Karpas-422 (cell line): ENCODE measurements at places on chromosomes 4 and X. TPM values are rescaled to one million over a fixed set of nuclear protein-coding genes. Genes with fewer than 3 reads are reported as not detected.

Gene TRIM60
- not detected in 2 replicates for total RNA-seq

- no peak for DNase-seq
- no peaks in the 10 kb centered on the region for H3K27me3 ChIP-seq
- H3K36me3 ChIP-seq: no peaks in the 10 kb centered on the region
- H3K4me1 ChIP-seq: no peaks in the 10 kb centered on the region
- H3K27ac ChIP-seq: no peak overlapping the region
- no peak overlapping the region for H3K4me3 ChIP-seq
These were observed 8.4 kb downstream of the ARX start for GRCh38 chrX:25007059-25008053.

Gene PNMA6A
- not detected in 2 replicates for total RNA-seq

- no peak overlapping the region for H3K4me3 ChIP-seq
- DNase-seq: peak; percentile 66
- peaks cover 81% of the 10 kb centered on the region for H3K4me1 ChIP-seq
- H3K36me3 ChIP-seq: peaks cover 2% of the 10 kb centered on the region; the same call in 1 of the 2 replicates
- H3K27me3 ChIP-seq: no peaks in the 10 kb centered on the region
- H3K27ac ChIP-seq: peak overlapping the region; percentile 81; the same call in 1 of the 2 replicates
These were observed 2.8 kb upstream of the SEL1L3 start for GRCh38 chr4:25865586-25865985.

Gene DDX53
- not detected in 2 replicates for total RNA-seq

DNA sequence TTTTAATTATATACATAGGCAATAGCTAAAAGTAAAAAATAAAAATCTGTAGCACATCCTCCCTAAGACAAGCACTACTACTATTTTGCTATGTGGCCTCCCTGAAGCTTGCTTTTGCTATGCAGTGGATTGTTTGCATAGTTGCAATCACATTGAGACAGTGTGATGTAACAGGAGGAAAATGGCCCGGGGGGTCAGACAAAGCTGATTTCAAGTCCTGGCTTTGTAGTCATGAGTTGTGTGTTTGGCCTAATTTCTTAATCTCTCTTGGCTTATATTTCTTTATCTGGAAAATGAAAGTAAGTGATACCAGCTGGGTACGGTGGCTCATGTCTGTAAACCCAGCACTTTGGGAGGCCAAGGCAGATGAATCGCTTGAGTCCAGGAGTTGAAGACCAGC, 166.6 kb downstream of the LHFPL1 start:
- no peaks in the 10 kb centered on the region for H3K36me3 ChIP-seq
- H3K27me3 ChIP-seq: no peaks in the 10 kb centered on the region
- no peaks in the 10 kb centered on the region for H3K4me1 ChIP-seq
- no peak overlapping the region for H3K4me3 ChIP-seq
- H3K27ac ChIP-seq: no peak overlapping the region

- DNase-seq: no peak
- H3K27me3 ChIP-seq: no peaks in the 10 kb centered on the region
- H3K4me3 ChIP-seq: no peak overlapping the region
- no peaks in the 10 kb centered on the region for H3K36me3 ChIP-seq
These were observed 40.9 kb downstream of the RPA4 start for GRCh38 chrX:96924581-96924980.

- H3K4me3 ChIP-seq: no peak overlapping the region
- H3K27ac ChIP-seq: no peak overlapping the region
- DNase-seq: no peak
These were observed 60.2 kb upstream of the CBR4 start for GRCh38 chr4:169070071-169070894.

DNA sequence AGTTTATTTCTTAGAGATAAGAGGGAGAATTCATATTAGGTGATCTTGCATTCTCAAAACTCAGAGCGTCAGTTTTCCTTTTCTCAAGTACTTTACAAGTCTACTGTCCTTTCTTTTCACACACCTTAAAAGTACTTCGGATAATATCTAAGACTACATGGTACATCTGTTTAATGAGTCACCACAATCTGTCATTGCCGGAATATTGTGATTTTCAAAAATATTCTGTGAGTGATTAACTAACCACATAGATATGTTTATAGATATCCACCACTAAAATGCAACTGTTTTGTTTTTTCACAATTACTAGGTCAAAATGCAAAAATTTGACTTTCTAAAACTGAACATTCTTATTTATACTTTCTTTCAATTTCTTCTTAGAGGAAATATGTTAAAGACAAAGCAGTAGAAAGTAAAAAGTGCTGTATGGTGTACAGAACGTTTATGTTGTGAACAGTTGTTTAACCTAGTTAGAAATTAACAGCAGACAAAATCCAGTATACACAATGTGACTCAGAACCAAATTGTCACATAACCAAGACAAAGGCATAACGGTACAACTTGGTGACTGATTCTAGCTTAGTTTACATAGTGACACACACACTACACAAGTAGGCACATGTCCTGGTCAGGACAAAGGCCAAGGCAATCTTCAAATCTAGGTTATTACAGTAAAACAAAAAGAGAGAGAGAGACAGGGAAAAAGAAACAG, 482.9 kb downstream of the NAF1 start:
- H3K27me3 ChIP-seq: no peaks in the 10 kb centered on the region
- H3K36me3 ChIP-seq: no peaks in the 10 kb centered on the region
- no peaks in the 10 kb centered on the region for H3K4me1 ChIP-seq
- H3K27ac ChIP-seq: no peak overlapping the region
- H3K4me3 ChIP-seq: no peak overlapping the region

GRCh38 chr4:118254368-118254767, 98.4 kb downstream of the PRSS12 start:
- H3K36me3 ChIP-seq: no peaks in the 10 kb centered on the region
- H3K27me3 ChIP-seq: 0 out of 2 replicates have a peak, but pooled peaks cover 6% of the 10 kb centered on the region
- H3K4me1 ChIP-seq: no peaks in the 10 kb centered on the region
- no peak overlapping the region for H3K27ac ChIP-seq
- H3K4me3 ChIP-seq: no peak overlapping the region
- DNase-seq: no peak

GRCh38 chr4:153954654-153955053, 165.8 kb upstream of the SFRP2 start:
- no peak overlapping the region for H3K4me3 ChIP-seq
- DNase-seq: no peak
- no peaks in the 10 kb centered on the region for H3K27me3 ChIP-seq
- no peaks in the 10 kb centered on the region for H3K36me3 ChIP-seq

- no peak overlapping the region for H3K4me3 ChIP-seq
- no peak overlapping the region for H3K27ac ChIP-seq
- H3K27me3 ChIP-seq: no peaks in the 10 kb centered on the region
- H3K4me1 ChIP-seq: no peaks in the 10 kb centered on the region
- no peak for DNase-seq
These were observed 7.2 kb upstream of the SDAD1 start for GRCh38 chr4:75997946-75998345.

Gene GDPD2
- total RNA-seq: not detected in 2 replicates

Gene SCD5
- total RNA-seq: 14.0 and 14.9 TPM in 2 replicates

DNA sequence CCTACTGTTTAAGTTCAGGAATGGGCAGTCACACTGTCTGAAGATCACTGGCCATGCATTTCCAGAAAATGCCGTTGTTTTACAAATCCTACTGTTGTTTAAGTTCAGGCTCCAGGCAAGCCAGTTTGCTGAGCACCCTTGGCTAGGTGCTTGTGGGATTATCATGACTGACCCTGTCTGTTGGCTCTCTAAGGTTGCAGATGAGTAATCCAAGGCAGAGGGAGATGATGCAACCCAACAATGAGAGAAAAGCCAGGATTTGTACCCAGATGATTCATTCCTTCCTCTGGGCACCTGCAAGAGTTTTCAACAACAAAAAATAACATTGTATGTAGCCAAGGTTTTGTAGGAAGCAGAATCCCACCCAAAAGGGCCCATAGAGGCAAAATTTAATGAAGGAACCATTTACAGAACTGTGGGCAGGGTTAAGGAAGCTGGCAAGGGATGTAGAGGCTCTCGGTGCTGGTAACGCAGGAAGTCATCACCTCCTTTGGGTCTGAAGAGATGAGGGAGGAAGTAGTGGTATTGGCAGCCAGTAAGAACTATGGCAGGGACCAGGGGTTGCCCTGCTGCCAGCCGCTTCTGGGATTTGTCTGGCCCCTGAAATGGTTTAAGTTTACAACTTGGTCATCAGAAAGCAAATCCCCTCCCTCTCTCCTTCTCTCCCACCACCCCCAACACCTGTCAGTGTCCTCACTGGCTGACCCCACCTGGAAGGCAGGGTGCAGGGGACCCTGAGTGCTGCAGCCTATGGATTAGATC, 54.8 kb downstream of the MSX1 start:
- no peak for DNase-seq
- H3K27me3 ChIP-seq: 0 out of 2 replicates have a peak, but pooled peaks cover 3% of the 10 kb centered on the region
- peaks cover 9% of the 10 kb centered on the region for H3K4me1 ChIP-seq
- no peaks in the 10 kb centered on the region for H3K36me3 ChIP-seq
- H3K4me3 ChIP-seq: no peak overlapping the region

Gene HELT
- total RNA-seq: not detected in 2 replicates

GRCh38 chr4:3531318-3531878, 824 bp downstream of the LRPAP1 start:
- DNase-seq: peak; percentile 52
- peak overlapping the region; percentile 75 for H3K4me3 ChIP-seq
- no peaks in the 10 kb centered on the region for H3K27me3 ChIP-seq
- H3K4me1 ChIP-seq: peaks cover 43% of the 10 kb centered on the region
- 0 out of 2 replicates have a peak overlapping the region, but pooled peaks have one; percentile 2 for H3K27ac ChIP-seq

GRCh38 chr4:82458729-82459128, 28.3 kb downstream of the ENOPH1 start:
- H3K27ac ChIP-seq: no peak overlapping the region
- no peak overlapping the region for H3K4me3 ChIP-seq
- H3K36me3 ChIP-seq: peaks cover 5% of the 10 kb centered on the region; the same call in 1 of the 2 replicates
- no peak for DNase-seq
- H3K4me1 ChIP-seq: no peaks in the 10 kb centered on the region; the same call in 1 of the 2 replicates

DNA sequence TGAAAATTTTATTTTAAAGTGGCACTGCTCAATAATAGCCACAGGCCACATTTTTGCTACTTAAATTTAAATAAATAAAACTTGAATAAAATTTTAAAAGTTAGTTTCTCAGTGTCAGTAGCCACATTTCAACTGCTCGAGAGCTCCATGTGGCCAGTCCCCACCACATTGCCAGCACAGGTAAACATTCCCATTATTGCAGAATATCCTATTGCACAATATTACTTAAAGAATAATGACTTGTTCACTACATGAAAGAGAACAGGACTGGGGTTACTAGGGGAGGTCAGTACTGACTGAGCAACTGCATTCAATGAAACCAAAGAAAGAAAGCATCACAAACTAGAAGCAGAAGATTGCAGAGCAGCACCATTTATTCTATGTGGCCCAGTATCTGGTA, 2201.6 kb upstream of the TENM3 start:
- no peak overlapping the region for H3K4me3 ChIP-seq
- H3K27ac ChIP-seq: no peak overlapping the region
- no peaks in the 10 kb centered on the region for H3K36me3 ChIP-seq
- DNase-seq: no peak
- H3K4me1 ChIP-seq: no peaks in the 10 kb centered on the region
